ENCODE measurements at places on chromosomes 1 and 21. TPM values are rescaled to one million over a fixed set of nuclear protein-coding genes. Genes with fewer than 3 reads are reported as not detected.

GRCh38 chr1:84712276-84712874 is 22.1 kb upstream of the SSX2IP start:
- DNase-seq = no peak
- no peaks in the 10 kb centered on the region for H3K36me3 ChIP-seq
- no peak overlapping the region for H3K27ac ChIP-seq
- no peak overlapping the region for H3K4me3 ChIP-seq

Gene LMOD1
- total RNA-seq = not detected

GRCh38 chr1:156448134-156448967 is 52.2 kb downstream of the MEF2D start:
- H3K4me3 ChIP-seq = no peak overlapping the region
- no peak for DNase-seq
- peaks cover 22% of the 10 kb centered on the region for H3K27me3 ChIP-seq
- no peak overlapping the region for H3K27ac ChIP-seq
- H3K4me1 ChIP-seq = peaks cover 23% of the 10 kb centered on the region
- no peaks in the 10 kb centered on the region for H3K36me3 ChIP-seq

Gene DMBX1
- not detected for total RNA-seq

Gene COL6A2
- total RNA-seq = 3.3 TPM

GRCh38 chr1:20411196-20411980 is 74.6 kb downstream of the CAMK2N1 start:
- no peak overlapping the region for H3K4me3 ChIP-seq
- no peaks in the 10 kb centered on the region for H3K4me1 ChIP-seq
- H3K36me3 ChIP-seq = no peaks in the 10 kb centered on the region
- peak; percentile 58 for DNase-seq
- peaks cover 12% of the 10 kb centered on the region for H3K27me3 ChIP-seq

DNA sequence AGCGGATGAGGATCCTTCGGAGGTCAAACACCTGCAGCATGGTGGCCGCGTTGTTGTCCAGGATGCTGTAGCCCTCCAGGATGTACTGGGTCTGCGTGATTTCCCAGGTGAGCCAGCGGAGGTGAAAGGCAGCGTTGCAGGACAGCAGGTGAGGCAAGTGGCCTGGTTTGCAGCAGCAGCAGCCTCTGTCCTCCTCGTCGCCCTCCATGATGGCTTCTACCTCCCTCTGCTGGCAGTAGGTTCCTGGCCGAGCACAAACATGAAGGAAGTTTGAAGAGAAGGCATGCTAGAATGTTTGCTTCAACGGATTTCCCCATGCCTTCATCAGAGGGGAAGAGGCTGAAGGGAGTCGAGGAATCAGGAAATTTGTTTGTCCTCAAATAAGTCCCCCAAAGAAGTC is 74.7 kb downstream of the NTPCR start:
- H3K27me3 ChIP-seq = no peaks in the 10 kb centered on the region
- H3K4me1 ChIP-seq = no peaks in the 10 kb centered on the region
- DNase-seq = peak; percentile 34
- no peak overlapping the region for H3K27ac ChIP-seq
- H3K36me3 ChIP-seq = peaks cover 3% of the 10 kb centered on the region
- no peak overlapping the region for H3K4me3 ChIP-seq

DNA sequence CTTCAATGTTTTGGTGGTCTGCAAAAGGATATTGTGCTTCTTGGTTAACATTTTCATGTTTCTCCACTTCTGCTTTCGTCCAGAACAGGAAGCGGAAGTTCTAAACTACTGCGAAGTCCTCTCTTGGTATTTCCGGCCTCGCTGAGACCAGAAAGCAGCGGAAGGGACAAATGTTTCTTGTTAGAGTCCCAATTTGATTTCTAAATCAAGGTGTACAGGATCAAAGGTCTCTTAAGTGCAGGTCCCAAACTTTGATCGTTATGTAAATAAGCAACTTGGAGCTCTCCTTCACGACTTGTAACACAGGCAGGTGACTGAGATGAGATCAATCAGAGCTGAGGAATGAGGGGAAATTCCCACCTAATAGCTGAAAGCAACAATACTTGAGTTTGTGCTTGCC is 40.1 kb upstream of the HMCN1 start:
- H3K36me3 ChIP-seq = peaks cover 9% of the 10 kb centered on the region
- peak overlapping the region; percentile 65 for H3K4me3 ChIP-seq
- peak; percentile 41 for DNase-seq
- peaks cover 4% of the 10 kb centered on the region for H3K27me3 ChIP-seq

GRCh38 chr1:246311461-246311860 is 195.6 kb downstream of the SMYD3 start:
- H3K27me3 ChIP-seq = no peaks in the 10 kb centered on the region
- no peak for DNase-seq
- no peaks in the 10 kb centered on the region for H3K4me1 ChIP-seq

DNA sequence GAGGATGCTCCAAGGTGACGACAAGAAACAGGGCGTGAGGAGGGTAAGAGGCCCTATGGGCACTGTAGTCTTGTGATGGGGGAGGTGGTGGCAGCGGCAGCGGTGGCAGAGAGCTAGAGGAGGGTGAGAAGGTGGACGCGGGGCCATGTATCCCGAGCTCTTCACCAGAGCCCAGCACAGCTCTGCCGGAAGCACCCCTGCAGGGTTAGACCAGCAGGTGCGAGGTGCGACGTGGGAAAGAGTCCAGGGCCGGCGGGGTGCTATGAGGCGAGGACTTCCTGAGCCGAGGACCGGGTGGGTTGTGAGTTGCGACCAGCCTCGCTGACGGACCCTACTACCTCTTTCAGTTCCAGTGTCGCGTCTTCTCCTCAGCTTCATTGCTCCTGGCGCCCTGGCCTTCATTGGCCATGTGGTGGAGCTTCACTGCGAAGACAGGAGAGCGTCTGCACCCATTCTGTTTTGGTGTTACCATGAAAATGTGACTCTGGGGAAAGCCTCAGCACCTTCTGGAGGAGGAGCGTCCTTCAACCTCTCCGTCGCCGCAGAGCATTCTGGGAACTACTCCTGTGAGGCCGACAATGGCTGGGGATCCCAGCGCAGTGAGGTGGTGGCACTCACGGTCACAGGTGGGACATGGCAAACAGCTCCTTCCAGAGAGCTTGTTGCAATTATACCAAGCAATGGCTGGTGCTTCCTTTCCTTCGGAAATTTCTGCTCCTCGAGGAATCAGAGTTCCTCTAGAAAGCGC is 67.9 kb upstream of the KIRREL1 start:
- no peaks in the 10 kb centered on the region for H3K36me3 ChIP-seq
- DNase-seq = no peak
- H3K27me3 ChIP-seq = peaks cover 6% of the 10 kb centered on the region
- H3K4me3 ChIP-seq = no peak overlapping the region
- no peaks in the 10 kb centered on the region for H3K4me1 ChIP-seq

Gene ZNF593OS
- not detected for total RNA-seq

- no peak for DNase-seq
- H3K27me3 ChIP-seq = no peaks in the 10 kb centered on the region
- H3K4me3 ChIP-seq = no peak overlapping the region
- H3K27ac ChIP-seq = no peak overlapping the region
- H3K4me1 ChIP-seq = peaks cover 54% of the 10 kb centered on the region
Measured at GRCh38 chr1:174005032-174005431, 17.1 kb downstream of the RC3H1 start.

Gene KANK4
- total RNA-seq = not detected

GRCh38 chr1:220797553-220797952 is 10.8 kb downstream of the MTARC1 start:
- no peak overlapping the region for H3K27ac ChIP-seq
- H3K4me3 ChIP-seq = no peak overlapping the region
- H3K4me1 ChIP-seq = no peaks in the 10 kb centered on the region
- no peaks in the 10 kb centered on the region for H3K36me3 ChIP-seq

GRCh38 chr1:3439346-3440299 is 14.8 kb upstream of the ARHGEF16 start:
- H3K27me3 ChIP-seq = peaks cover 2% of the 10 kb centered on the region
- no peak overlapping the region for H3K4me3 ChIP-seq
- H3K4me1 ChIP-seq = no peaks in the 10 kb centered on the region
- H3K27ac ChIP-seq = no peak overlapping the region
- H3K36me3 ChIP-seq = no peaks in the 10 kb centered on the region
- DNase-seq = no peak

GRCh38 chr1:39394598-39394997 is 96.8 kb upstream of the BMP8A start:
- DNase-seq = no peak
- H3K27me3 ChIP-seq = no peaks in the 10 kb centered on the region
- peaks cover 80% of the 10 kb centered on the region for H3K4me1 ChIP-seq
- no peak overlapping the region for H3K27ac ChIP-seq
- H3K36me3 ChIP-seq = peaks cover 25% of the 10 kb centered on the region

GRCh38 chr1:113834716-113835115 is 22.4 kb upstream of the RSBN1 start:
- no peak for DNase-seq
- H3K4me1 ChIP-seq = peaks cover 4% of the 10 kb centered on the region
- no peak overlapping the region for H3K4me3 ChIP-seq
- H3K27me3 ChIP-seq = no peaks in the 10 kb centered on the region
- H3K36me3 ChIP-seq = peaks cover 24% of the 10 kb centered on the region

Gene FCGR3B
- not detected for total RNA-seq

DNA sequence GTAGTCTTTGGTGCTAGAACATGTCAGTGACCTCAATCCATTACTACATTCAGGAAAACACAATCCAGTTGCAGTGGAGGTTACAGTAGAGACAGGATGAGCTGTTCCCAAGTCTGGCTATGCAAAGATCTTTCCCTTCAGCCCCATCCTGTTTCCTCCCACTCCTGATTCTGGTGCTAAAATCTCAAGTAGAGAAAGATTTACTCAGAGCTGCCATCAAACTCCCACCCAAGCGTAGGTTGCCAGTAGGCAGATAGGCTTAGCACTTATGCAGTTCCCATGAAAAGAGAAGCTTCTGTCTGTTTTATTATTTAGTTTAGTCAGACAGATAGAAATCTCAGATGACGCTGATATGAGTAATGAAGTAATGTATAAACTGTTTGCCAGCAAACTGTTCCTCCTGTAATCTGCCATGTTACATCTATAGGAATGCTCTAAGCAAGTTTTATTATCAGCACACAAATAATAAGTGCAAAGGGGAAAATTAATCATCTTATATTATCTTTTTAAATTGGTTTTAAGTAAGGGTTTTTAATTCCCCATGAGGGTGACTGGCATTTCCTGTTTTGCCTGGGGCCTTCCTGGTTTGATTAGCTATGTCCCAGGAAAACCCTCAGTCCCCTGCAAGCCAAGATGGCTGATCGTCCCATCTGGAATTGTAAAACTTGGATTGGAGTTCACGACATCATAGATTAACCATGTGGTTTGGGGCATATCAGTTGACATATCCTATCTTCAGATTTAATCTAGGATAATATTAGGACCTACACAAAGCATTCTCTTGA is 188.3 kb upstream of the PALMD start:
- no peaks in the 10 kb centered on the region for H3K36me3 ChIP-seq
- no peaks in the 10 kb centered on the region for H3K4me1 ChIP-seq
- no peak for DNase-seq
- H3K4me3 ChIP-seq = no peak overlapping the region

Gene C1orf94
- total RNA-seq = not detected

- peaks cover 3% of the 10 kb centered on the region for H3K4me1 ChIP-seq
- H3K27ac ChIP-seq = no peak overlapping the region
- no peaks in the 10 kb centered on the region for H3K36me3 ChIP-seq
- no peak overlapping the region for H3K4me3 ChIP-seq
Measured at GRCh38 chr1:179012038-179012437, 13.7 kb upstream of the FAM20B start.

Gene HHIPL2
- total RNA-seq = 0.37 TPM

GRCh38 chr1:231183639-231184590 is 22.1 kb downstream of the TRIM67 start:
- no peaks in the 10 kb centered on the region for H3K36me3 ChIP-seq
- no peak for DNase-seq
- H3K27me3 ChIP-seq = peaks cover 27% of the 10 kb centered on the region
- H3K4me3 ChIP-seq = no peak overlapping the region
- H3K4me1 ChIP-seq = no peaks in the 10 kb centered on the region
- H3K27ac ChIP-seq = no peak overlapping the region

GRCh38 chr1:85339656-85340399 is 63.4 kb upstream of the BCL10 start:
- H3K36me3 ChIP-seq = no peaks in the 10 kb centered on the region
- no peak overlapping the region for H3K27ac ChIP-seq
- no peak for DNase-seq

- DNase-seq = no peak
- H3K27me3 ChIP-seq = no peaks in the 10 kb centered on the region
- no peaks in the 10 kb centered on the region for H3K4me1 ChIP-seq
Measured at GRCh38 chr1:221648201-221648600, 93.7 kb downstream of the DUSP10 start.

DNA sequence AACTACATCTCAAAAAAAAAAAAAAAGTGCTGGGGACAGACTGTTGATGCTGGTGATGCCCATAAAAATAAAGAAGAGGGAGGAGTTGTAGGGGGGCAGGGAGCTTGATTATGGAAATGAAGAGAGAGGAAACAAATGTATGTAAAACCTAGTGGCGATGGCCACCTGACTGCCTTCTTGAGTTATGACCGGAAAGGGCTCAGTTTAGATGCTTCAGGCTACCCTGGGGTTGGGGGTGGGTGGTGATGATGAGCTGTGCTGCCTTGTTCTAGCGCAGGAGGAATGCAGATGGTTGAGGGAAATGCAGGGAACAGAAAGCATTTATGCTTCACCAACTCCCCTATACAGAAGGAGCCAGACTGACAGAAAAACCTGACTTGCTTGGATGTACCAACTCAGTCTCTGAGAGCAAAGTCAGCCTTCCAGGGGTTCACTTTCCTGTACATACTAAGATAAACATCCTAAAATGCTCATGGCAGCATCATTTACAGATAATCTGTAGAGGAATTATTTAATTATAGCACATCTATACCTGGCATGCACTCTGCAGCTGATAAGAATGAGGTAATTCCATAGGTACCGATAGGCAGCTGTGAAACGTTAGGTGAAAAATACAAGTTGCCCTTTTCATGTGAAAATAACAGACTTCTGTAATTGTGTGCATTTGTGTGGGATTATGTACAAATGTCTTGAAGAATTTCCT is 8.0 kb upstream of the BCAR3 start:
- H3K27ac ChIP-seq = no peak overlapping the region
- peaks cover 9% of the 10 kb centered on the region for H3K27me3 ChIP-seq
- no peak for DNase-seq
- H3K4me3 ChIP-seq = no peak overlapping the region
- no peaks in the 10 kb centered on the region for H3K36me3 ChIP-seq

Gene GBP4
- 30.8 TPM for total RNA-seq

DNA sequence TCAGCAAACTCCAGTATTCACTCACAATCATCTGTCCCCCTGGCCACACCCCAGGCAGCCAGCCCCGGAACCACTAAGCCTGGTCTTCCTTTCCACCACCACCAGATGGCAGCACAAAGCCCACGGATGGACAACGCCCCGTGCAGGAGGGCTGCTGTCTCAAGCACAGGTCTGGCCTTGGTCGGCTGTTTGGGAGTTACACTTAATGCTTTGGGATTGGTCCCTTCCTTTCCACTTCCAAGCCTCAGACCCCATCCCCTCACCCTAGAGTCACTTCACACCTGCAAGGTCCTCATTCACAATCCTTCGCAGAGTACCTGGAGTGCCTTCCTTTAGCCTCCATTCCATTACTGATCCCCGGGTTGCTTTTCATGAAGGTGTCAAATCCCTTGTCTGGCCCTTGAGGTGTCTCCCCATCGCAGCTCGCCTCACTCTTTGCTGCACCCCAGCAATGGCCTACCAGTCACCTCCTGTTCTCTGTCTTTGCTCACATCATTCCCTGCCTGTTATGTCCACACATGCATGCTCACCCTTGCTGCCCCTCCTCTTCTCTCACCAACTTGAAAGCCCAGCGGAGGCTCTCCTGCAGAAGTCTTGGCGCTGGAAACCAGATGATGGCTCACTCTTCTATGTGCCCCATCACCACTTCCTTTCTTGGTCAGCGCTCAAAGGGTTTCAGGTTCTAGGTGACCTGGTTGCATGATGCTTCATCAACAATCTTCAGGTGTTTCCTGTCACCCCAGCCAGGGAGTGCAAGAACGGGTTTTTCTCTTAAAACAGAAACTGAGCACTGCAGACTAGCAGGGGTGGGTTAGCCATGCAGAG is 24.9 kb upstream of the KCNA2 start:
- H3K4me3 ChIP-seq = no peak overlapping the region
- no peaks in the 10 kb centered on the region for H3K27me3 ChIP-seq
- peaks cover 55% of the 10 kb centered on the region for H3K4me1 ChIP-seq
